Cerebellar nuclear complex (tissue), 1 donor: ENCODE measurements at places on chromosomes 6 and 20.

GRCh38 chr20:22825076-22825475 lies 210.0 kb upstream of the SSTR4 start:
- DNase-seq, result no peak

- DNase-seq, result no peak
Observed at GRCh38 chr6:159116343-159116742, 52.9 kb upstream of the FNDC1 start.

DNA sequence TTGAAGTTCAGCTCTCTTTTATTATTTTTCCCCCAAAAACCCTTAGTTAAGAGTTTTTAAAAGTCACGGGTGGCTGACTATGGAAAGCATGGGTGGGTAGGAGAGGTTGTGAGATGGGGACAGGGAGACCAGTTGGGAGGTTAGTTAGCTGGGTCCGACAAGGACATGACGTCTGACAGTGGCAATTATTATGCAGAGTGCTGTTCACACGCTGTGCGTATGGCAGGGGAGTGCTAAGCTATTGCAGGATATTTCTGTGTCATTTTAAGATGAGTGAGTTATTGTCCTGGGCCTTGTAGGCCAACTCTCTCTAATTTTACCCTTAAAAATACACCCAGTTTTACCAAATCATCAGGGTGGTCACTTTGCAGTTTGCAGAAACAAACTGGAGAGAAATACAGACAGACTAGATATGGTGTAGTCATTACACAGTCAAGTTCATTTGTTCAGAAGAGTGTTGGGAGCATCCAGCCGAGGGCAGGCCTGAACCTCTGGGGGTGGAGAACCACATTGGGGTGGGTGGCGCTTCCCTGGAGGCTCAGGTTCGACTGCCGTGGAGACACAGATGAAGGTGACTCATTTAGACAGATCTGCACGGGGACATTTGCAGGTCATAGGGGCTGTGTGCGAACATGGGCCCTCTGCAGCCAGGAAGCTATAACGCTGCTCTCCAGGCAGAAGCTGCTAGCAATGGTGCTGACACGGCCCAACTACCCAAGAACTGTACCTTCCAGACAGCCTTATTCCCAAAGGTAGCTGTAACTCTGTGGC lies 307.6 kb downstream of the QKI start:
- no peak for DNase-seq

DNA sequence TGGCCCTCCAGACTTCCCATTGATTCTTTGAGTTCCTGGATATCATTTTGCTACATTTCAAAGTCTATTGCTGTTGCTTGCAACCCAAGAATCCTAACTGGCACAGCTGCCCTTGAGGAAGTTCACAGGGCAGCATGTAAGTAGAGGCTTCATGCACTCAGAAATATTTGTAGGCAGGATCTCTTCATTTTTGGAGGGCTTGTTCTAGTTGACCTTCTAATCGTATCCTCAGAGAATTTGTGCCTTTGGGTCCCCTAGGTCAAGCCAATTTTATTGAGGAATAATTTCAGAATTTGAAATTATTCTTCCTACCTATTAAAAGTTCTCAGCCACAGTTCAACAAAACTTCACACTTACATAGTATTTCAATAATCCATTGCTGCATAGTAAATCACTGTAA lies 5.6 kb upstream of the NCOA3 start:
- no peak for DNase-seq

- DNase-seq, result no peak
Observed at GRCh38 chr6:157975456-157975855, 6.2 kb upstream of the SYNJ2 start.

GRCh38 chr20:33408716-33409654 lies 7.7 kb upstream of the CDK5RAP1 start:
- no peak for DNase-seq

GRCh38 chr6:107108201-107108890 lies 7.0 kb downstream of the BEND3 start:
- no peak for DNase-seq

GRCh38 chr6:118899948-118900347 lies 6.0 kb downstream of the ASF1A start:
- no peak for DNase-seq

- DNase-seq, result no peak
Observed at GRCh38 chr6:118744261-118744941, 93.0 kb upstream of the CEP85L start.

GRCh38 chr6:25963426-25964123 lies 973 bp downstream of the TRIM38 start:
- DNase-seq, result no peak

DNA sequence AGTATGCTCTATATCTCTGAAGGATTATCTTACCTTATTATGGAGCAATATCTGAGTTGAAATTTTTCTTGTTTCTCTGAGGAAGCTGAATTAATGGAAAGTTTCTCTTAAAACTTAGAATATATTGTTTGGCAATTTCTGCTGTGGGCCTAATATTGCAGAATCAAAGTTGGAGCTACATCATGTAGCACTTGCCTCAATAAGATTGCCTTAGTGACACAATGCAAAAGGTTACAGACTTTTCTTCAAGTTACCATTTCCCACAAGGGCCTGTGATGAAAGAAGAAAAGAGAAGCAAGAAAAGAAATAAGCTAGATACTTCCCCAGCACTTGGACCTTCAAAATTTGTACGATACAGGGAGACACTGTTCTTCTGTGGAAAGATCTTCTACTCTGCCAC lies 151.2 kb downstream of the SOBP start:
- DNase-seq, result no peak

- DNase-seq, result no peak
Observed at GRCh38 chr20:50734730-50735679, 3.6 kb downstream of the PARD6B start.

DNA sequence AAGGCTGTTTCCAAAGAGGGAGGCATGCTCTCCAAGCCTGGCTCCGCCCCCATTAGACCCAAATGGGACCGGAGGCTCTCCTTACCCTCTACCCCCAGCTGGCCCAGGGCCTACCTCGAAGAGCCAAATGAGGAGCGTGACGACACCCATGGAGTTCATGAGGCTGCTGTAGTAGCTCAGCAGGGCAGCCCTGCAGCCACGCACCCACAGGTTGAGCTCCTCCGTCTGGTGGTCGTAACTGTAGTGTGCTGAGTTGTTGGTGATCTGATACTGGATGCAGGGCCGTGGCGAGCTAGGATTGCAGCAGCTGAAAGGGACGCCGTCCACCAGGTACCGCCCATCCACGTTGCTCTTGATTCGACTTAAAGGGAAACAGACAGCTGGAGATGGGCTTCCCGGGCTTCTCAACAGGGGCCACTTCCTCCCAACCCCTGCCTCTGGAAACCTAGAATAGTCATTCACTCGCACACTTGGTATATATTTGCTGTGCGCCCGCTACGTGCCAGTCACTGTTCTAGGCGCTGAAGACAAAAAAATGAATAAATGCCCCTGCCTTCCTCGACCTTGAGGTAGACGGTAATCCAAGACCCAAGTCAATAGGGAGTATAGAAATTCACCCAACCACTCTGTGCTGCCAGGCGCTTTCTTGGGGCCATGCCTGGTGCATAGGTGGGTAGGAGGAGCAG lies 18.0 kb downstream of the PRPH2 start:
- no peak for DNase-seq

- DNase-seq, result no peak
Observed at GRCh38 chr6:139847457-139847813, 473.0 kb upstream of the CITED2 start.

DNA sequence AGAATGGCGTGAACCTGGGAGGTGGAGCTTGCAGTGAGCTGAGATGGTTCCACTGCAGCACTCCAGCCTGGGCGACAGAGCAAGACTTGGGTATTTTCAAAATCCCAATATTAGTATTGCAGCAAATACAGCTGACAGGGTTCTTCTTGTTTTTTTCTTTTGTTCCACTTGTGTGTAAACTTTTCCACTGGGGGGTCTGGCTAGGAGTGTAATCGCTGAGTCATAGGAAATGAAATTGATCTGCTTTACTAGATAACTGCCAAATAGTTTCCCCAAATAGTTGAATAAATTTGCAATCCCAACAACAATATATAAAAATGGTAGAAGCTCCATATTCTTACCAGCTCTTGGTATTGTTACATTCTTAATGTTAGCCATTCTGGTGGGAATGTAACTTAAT lies 526.0 kb upstream of the SOX4 start:
- no peak for DNase-seq

- peak; percentile 43 for DNase-seq
Observed at GRCh38 chr6:83192871-83193746, at the start of the genes PGM3 and RWDD2A. TSS of gene PGM3 (minus strand) at chr6:83193265. CDS start at chr6:83191012, 2,253 bp downstream. TSS of gene RWDD2A (plus strand) at chr6:83193357. CDS start at chr6:83194452, 1,095 bp downstream.

- no peak for DNase-seq
Observed at GRCh38 chr6:6674872-6675271, 86.4 kb downstream of the LY86 start.

- no peak for DNase-seq
Observed at GRCh38 chr6:146595972-146596731, 2.6 kb upstream of the ADGB start.

DNA sequence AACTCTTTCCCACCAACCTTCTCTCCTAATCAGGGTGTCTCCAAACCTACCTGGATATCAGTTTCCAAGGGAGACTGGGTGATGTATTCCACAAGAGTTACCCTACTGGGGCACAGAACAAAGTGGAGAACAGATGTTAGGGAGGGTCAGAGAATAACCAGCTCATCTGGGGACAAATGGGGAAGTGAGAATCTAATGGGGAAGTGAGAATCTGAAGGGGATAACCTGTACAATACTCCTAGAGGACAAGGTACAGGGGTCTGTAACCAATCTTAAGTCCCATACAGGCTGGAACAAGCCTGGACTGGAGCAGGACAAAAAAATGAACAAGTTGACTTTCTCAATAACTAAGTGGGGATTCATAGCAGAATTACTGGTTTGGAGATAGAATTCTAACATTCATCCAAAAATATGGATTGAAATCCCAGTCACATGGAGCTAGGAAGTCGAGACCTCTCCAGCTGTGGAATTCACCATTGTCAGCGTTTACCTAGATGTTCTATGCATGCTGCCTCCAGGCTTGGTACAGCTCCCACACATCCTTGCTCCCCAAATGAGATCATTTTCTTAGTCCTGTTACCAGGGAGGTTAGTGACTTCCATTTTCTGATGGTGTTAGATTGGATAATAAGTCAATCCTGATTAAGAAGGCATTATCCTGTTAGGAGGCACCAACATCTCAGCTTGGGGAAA lies 214.8 kb upstream of the MOCS1 start:
- DNase-seq, result no peak

DNA sequence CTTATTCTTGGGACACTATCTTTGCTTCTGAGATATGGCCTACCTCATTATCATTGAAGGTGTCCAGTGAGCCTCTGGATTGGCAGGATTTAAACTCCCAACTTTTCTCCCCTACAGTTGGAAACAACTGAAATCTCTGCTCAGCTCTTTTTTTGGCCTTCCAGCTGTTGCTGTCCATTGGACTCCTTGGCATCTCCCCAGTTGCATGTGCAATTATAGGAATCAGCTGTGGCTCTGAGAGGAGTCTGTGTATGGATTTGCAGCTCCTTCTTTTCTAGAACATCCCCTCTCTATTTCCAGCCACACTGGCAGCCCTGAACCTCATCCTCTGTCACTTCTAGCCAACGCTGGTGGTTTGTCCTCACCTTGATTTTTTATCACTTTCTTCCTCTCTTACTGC lies 21.2 kb downstream of the RAB22A start:
- DNase-seq, result no peak

DNA sequence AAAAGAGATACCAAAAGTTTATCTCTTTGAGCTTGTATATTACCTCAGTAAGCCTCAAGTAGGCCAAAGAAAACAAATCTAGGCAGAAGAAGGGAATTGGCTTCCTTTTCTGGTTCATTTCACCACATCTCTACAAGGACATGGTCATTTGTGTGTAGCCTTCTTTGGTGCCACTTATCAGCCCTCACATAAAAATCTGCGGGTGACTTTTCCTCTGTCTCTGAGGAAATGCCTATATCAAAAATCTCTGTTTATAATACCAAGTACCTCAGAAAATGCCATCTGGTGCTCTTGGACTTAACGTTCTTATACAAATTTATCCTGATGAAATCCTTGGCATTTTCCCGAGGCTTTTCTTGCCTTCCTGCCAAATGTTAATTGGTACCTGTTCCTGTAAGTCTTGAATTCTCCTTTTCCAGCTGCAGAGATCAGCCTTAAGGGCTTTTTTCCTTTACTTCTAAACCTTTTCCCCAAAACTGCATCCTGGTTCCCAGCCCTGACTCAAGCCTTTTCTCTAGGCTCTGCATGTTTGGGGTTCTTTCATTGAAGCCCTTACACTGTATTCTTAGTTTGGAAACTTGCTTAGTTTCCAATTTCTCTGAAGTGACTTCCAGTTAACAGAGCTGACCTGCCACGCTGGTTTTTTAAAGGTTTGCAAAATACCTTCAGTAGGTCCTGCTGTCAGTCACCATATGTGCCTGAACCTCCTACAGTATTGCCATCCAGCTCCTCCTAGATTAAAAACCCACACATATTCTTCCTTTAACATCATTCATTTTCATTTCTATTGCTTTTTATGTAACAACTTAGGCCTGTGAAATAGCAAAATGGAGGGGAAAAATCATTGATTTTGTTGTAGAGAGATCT lies 191.2 kb upstream of the PREP start:
- peak; percentile 86 for DNase-seq

- no peak for DNase-seq
Observed at GRCh38 chr6:96834070-96834469, 3.2 kb downstream of the GPR63 start.

DNA sequence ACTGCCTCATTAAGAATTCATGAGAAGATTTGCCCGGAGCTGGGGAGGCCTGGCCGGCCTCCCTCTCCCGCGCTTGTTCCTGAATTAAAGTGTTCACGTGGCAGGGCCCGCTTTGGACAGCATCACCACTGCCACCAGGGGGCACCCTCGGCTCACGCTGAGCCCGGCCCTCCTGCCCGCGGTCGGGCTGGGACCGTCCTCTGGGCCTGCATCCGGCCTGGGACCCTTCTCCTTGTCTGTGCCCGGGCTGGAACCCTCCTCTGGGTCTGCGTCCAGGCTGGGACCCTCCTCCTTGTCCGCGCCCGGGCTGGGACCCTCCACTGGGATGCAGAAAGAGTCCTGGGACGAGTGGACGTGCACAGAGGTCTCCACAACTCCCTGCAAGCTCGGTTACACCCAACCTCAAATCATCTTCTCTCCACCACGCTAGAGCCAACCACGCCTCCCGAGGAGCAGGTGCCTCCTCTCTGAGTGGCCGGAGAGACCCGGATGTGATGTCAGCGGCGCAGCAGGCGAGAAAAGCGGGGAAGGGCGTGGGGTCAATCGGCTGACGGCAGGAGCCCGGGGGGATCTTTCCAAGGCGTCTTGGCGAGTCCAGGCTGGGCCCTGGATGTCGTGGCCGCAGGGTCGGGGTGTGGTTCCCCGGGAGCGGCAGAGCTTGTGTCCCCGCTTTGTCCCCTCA lies 50.9 kb upstream of the DACT2 start:
- DNase-seq, result no peak

GRCh38 chr20:1964659-1965405 lies 29.0 kb downstream of the PDYN start:
- DNase-seq, result no peak

DNA sequence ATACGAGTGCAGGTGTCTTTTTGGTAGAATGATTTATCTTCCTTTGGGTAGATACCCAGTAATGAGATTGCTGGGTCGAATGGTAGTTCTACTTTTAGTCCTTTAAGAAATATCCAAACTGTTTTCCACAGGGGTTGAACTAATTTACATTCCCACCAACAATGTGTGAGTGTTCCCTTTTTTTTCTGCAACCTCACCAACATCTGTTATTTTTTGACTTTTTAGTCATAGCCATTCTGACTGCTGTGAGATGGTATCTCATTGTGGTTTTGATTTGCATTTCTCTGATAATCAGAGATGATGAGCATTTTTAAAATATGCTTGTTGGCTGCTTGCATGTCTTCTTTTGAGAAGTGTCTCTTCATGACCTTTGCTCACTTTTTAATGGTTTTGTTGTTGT lies 1.9 kb upstream of the ZNF831 start:
- no peak for DNase-seq

- no peak for DNase-seq
Observed at GRCh38 chr6:151179321-151179720, 60.4 kb upstream of the AKAP12 start.
